ENCODE measurements at places on chromosomes 5 and 9. TPM values are rescaled to one million over a fixed set of nuclear protein-coding genes. Genes with fewer than 3 reads are reported as not detected.
A peak's percentile ranks its signal among the peaks of the same experiment; 100 is the strongest.

SPAAR gene
- total RNA-seq = not detected

PLGRKT gene
- 38.4 TPM for total RNA-seq

OLFML2A gene
- 2.9 TPM for total RNA-seq

C9orf153 gene
- total RNA-seq = 0.35 TPM

EIF4EBP3 gene
- total RNA-seq = 7.6 TPM

DNA sequence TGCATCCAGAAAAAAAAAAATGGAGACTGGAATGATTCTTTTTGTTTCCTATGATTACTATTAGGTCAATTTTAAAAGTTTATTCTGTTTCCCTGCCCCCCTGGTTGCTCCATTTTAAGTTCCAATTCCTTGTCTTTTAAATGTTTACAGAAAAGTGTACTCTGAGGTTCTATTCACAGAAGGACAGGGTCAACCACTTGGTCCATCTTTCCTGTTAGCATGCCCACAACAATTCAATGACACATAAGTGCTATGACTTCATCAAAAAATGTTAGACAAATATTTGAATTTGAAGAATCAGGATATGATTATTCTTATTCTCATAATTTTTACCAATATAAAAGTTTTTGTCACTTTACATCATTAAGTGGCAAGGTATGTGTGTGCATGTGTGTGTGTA lies 123.7 kb downstream of the PDE4D start:
- peaks cover 6% of the 10 kb centered on the region for H3K4me1 ChIP-seq
- no peak overlapping the region for H3K4me3 ChIP-seq
- H3K36me3 ChIP-seq = no peaks in the 10 kb centered on the region
- peaks cover 62% of the 10 kb centered on the region for H3K27me3 ChIP-seq
- H3K27ac ChIP-seq = no peak overlapping the region
- no peak for DNase-seq

DNA sequence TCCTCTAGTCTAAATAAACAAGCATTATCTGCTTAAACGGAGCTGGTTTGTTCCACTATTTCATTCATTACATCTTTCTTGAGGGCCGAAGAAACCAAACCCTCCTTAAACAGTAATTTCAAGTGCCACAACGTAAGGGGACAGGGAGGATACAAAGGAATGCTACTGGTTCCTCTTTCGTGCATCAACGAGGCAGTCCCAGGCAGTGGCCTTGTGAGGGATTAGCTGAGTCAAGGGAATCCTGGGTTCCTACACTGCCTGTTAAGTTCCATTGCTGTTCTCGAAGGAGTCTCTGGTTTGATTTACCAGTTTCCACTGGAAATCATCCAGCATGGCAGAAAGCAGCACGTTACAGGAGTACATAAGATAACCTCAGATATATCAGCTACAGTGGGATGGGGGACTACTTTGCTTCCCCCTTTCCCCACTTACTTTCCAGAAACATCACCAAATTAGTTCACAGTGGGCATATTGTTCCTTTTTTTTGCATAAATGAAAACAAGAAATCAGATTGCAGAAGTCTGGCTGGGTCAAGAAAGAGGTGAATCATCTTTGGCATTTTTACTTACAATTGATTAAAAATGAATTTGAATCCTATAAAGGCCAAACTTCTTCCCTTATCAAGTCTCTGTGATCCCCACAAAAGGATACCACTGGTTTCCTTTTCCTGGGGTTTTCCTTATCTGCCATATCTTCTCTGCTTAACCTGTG lies 2.5 kb upstream of the RANBP3L start:
- no peak overlapping the region for H3K27ac ChIP-seq
- no peak overlapping the region for H3K4me3 ChIP-seq
- no peak for DNase-seq

DNA sequence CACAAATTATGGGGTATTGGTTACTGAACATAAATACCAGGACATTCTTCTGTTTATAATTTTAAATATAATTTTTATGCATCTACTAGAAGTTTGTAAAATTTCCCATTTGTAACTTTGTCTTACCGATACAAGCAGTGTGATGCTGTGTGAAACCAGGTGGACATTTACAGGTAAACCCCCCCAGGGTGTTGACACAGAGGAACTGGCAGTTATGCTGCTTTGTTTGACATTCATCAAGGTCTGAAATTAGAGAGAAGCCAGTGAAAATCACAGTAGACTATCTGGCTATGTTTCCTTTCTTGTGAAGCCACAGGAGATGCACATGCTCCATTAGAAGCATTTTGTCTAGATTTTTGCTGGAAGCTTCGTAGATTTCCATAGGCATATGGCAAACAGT lies 190.9 kb downstream of the SLC12A2 start:
- no peak overlapping the region for H3K27ac ChIP-seq
- H3K4me3 ChIP-seq = no peak overlapping the region

GRCh38 chr9:109972026-109972882 lies 192.3 kb downstream of the PALM2AKAP2 start:
- H3K4me3 ChIP-seq = no peak overlapping the region
- no peak overlapping the region for H3K27ac ChIP-seq
- no peak for DNase-seq

DNA sequence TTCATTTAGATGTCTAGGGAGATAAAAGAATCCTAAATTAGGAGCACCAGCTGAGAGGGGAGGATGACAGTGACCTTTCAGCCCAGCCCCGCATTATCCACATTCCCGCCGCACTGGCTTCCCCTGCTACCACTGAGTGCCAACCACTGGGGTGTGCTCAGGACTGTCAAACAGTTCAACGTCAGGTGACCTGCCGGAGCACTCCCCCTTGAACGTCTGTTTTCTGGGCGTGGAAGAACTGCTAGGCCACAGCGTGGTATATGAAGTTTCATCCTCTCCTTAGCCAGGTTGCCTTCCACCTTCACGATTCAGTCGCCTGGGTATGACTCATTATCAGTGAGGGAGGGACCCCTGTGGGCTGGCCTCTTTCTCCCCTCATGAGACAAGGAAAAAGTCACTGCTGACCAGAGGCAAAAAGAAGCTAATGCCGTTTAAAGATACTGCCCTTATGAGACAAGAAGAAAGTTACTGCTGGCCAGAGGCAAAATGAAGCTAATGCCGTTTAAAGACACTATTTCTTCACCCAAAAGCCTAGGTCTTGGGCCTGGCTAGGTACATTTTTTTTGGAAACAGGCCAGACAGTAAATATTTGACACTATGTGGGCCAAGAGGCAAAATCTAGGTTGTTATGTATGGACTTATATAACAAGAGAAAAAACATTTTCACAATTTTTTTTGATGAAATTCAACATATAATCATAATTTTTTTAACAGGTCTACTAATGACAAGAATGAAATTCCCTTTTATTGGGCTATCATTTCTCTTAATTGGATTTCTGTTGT lies 4.6 kb downstream of the NMRK1 start:
- H3K27ac ChIP-seq = no peak overlapping the region
- H3K36me3 ChIP-seq = no peaks in the 10 kb centered on the region
- H3K4me1 ChIP-seq = peaks cover 7% of the 10 kb centered on the region
- DNase-seq = no peak
- H3K27me3 ChIP-seq = no peaks in the 10 kb centered on the region

GRCh38 chr5:157464519-157465171 lies 4.6 kb downstream of the NIPAL4 start:
- DNase-seq = peak; percentile 68
- no peak overlapping the region for H3K27ac ChIP-seq
- H3K36me3 ChIP-seq = no peaks in the 10 kb centered on the region
- peaks cover 8% of the 10 kb centered on the region for H3K4me1 ChIP-seq
- no peaks in the 10 kb centered on the region for H3K27me3 ChIP-seq
- H3K4me3 ChIP-seq = no peak overlapping the region

GRCh38 chr5:168768172-168768571 lies 189.0 kb upstream of the PANK3 start:
- no peak overlapping the region for H3K27ac ChIP-seq
- peaks cover 42% of the 10 kb centered on the region for H3K27me3 ChIP-seq

DNA sequence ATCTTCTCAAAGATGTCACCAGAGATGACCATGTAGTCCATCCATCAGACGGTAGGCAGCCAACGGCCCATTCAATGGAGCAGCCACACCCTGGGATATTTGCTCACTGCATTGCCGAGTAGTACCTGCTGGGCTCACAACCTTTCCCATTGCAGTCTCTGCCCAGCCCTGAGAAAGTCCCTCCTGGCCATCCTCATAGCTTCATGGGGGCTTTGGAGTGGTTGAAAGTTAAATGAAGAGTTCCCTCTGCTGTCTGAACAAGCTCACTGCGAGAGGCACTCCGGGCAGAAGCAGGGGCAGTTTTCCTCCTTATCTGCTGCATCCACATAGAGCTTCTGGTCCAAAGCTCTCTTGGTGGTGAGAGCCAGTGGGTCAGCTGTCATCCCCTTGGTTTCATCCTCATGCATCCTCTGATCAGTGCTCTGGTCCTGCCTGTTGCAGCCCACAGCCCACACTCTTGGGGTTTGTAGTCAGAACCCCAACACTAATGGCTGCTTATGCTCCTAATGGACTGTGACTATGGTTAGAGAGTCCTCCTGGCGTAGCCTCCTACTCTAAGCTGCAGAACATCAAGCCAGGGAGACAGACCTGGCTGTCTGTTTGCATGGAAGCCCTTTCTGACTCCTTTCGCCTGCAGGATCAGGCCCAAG lies 23.3 kb downstream of the TNFSF8 start:
- H3K27ac ChIP-seq = no peak overlapping the region
- H3K27me3 ChIP-seq = no peaks in the 10 kb centered on the region
- H3K4me1 ChIP-seq = peaks cover 11% of the 10 kb centered on the region
- no peak overlapping the region for H3K4me3 ChIP-seq
- no peaks in the 10 kb centered on the region for H3K36me3 ChIP-seq
- peak; percentile 63 for DNase-seq

GRCh38 chr5:115671939-115672338 lies 46.1 kb upstream of the TMED7 start:
- no peaks in the 10 kb centered on the region for H3K36me3 ChIP-seq
- no peak for DNase-seq
- H3K27me3 ChIP-seq = no peaks in the 10 kb centered on the region
- no peak overlapping the region for H3K4me3 ChIP-seq

DNA sequence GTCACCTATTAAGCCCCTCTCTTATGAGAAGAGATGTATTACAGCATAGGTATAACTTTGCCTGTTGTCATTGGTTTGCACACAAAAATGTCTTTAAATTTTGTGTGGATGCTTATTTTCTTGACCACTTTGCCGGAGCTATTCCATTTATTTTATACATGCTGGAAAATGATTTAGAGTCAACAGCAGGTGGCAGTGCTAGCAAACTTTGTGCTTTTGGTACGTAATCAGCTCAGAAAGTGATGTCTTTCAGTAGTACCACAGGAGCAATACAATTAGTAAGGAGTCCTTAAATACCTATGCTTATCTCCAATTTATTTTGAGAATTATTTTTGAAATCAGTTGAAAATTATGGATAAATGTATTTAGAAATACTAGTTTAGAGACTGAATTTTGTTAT lies 19.8 kb upstream of the NUDT12 start:
- no peaks in the 10 kb centered on the region for H3K27me3 ChIP-seq
- no peak overlapping the region for H3K27ac ChIP-seq
- no peaks in the 10 kb centered on the region for H3K36me3 ChIP-seq
- peaks cover 6% of the 10 kb centered on the region for H3K4me1 ChIP-seq
- DNase-seq = peak; percentile 71

GRCh38 chr9:78753039-78753438 lies 456.1 kb downstream of the PSAT1 start:
- no peak overlapping the region for H3K4me3 ChIP-seq
- no peak for DNase-seq
- no peak overlapping the region for H3K27ac ChIP-seq
- peaks cover 13% of the 10 kb centered on the region for H3K27me3 ChIP-seq
- H3K4me1 ChIP-seq = no peaks in the 10 kb centered on the region

DNA sequence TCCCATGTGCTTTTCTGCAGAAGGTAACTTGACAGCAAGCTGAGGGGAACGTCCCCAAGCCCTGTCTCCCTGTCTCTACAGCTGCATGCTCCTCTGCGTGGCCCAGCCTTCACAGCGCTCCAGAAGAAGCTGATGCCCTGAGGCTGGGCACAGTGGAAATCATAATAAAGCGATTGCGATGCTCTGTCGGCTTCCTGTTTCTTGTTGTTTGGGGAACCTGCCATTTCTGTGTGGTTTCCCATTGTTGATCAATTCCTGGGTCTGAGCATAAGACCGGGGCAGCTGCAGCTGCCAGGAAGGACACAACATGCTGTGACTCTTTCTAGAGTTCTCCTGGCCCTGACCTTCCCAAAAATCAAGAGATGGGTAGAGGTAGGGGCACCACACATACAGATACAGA lies 7.2 kb upstream of the DNAJB5 start:
- no peak overlapping the region for H3K27ac ChIP-seq
- H3K27me3 ChIP-seq = no peaks in the 10 kb centered on the region
- DNase-seq = no peak
- peaks cover 14% of the 10 kb centered on the region for H3K4me1 ChIP-seq
- H3K36me3 ChIP-seq = no peaks in the 10 kb centered on the region
- no peak overlapping the region for H3K4me3 ChIP-seq

GRCh38 chr5:43313035-43313853 lies at the start of gene HMGCS1:
TSS of gene HMGCS1 (minus strand) at chr5:43313412. CDS start at chr5:43298965, 14,447 bp downstream.
- no peaks in the 10 kb centered on the region for H3K27me3 ChIP-seq
- peak within 1 kb of the TSS; percentile 86 for H3K27ac ChIP-seq
- peak within 1 kb of the TSS; percentile 92 for H3K4me3 ChIP-seq
- H3K4me1 ChIP-seq = peaks cover 29% of the 10 kb centered on the region

DNA sequence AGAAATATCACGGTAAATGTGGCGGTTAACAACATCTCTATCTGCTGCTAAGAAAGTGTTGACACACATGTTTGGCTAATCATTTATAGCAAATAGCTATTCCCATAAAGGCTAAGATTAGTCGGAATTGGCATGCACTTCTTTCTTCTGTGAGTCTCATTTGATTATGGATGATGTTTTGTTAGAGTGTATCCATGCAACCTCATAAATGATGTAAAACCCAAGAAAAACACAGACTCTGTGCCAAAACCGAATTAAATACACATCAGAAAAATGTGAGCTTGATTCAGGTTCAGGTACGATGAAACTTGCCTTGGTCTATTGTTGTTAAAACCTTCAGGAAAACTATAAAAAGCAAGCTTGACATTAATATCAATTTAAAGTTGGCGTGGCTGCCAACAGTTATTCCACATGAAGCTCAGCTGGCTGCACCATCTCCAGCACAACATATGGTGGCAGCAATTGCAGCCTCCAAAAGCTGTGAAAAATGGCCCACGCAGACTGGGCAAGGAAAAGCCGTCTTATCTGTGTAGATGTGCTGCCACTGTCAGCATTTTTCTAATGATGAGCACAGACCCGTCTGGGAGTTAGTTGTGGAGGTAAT lies 41.1 kb upstream of the ICE1 start:
- H3K4me1 ChIP-seq = no peaks in the 10 kb centered on the region
- H3K4me3 ChIP-seq = no peak overlapping the region
- no peak overlapping the region for H3K27ac ChIP-seq
- H3K27me3 ChIP-seq = no peaks in the 10 kb centered on the region
- no peak for DNase-seq
